ENCODE measurements at places on chromosomes 4 and X. TPM values are rescaled to one million over a fixed set of nuclear protein-coding genes. Genes with fewer than 3 reads are reported as not detected.

Gene CPE
- polyA plus RNA-seq, result 290 TPM

Gene XIAP
- 16.5 TPM for polyA plus RNA-seq

Gene ANXA10
- 2.7 TPM for polyA plus RNA-seq

Gene MAML3
- polyA plus RNA-seq, result 7.6 TPM

Gene CCKAR
- polyA plus RNA-seq, result not detected

Gene IQSEC2
- 19.3 TPM for polyA plus RNA-seq

Gene UTP3
- polyA plus RNA-seq, result 18.5 TPM

Gene PRAF2
- 60.9 TPM for polyA plus RNA-seq

Gene DKC1
- polyA plus RNA-seq, result 58.8 TPM

Gene TCEAL6
- 40.3 TPM for polyA plus RNA-seq

Gene SPOCK3
- polyA plus RNA-seq, result 1.5 TPM

Gene CLCN4
- polyA plus RNA-seq, result 5.1 TPM

Gene CT45A3
- polyA plus RNA-seq, result 20.7 TPM

Gene HSD17B10
- polyA plus RNA-seq, result 44.8 TPM

Gene ZCCHC18
- polyA plus RNA-seq, result 2.5 TPM

Gene ETDB
- 17.4 TPM for polyA plus RNA-seq

Gene CXorf51A
- 9.0 TPM for polyA plus RNA-seq

Gene GLRB
- 2.6 TPM for polyA plus RNA-seq

Gene SPANXD
- polyA plus RNA-seq, result 11.5 TPM

Gene TAF7L
- 50.0 TPM for polyA plus RNA-seq

Gene CAPN6
- polyA plus RNA-seq, result 13.3 TPM

Gene DMP1
- polyA plus RNA-seq, result 0.91 TPM

Gene SH2D1A
- 0.82 TPM for polyA plus RNA-seq

Gene TLR6
- 1.8 TPM for polyA plus RNA-seq

Gene HMGN5
- polyA plus RNA-seq, result 26.4 TPM

Gene CBLL2
- polyA plus RNA-seq, result 14.8 TPM

Gene BCORL1
- 27.7 TPM for polyA plus RNA-seq

Gene SHISA3
- 1.6 TPM for polyA plus RNA-seq

Gene ZNF275
- polyA plus RNA-seq, result 28.7 TPM

Gene AFM
- polyA plus RNA-seq, result 0.20 TPM

Gene HTN1
- not detected for polyA plus RNA-seq

Gene ASMT
- polyA plus RNA-seq, result not detected

Gene SLC6A8
- 73.5 TPM for polyA plus RNA-seq

Gene CENPU
- polyA plus RNA-seq, result 132 TPM

Gene PDE6B
- 5.9 TPM for polyA plus RNA-seq

Gene GRPR
- polyA plus RNA-seq, result 0.21 TPM

Gene CSAG1
- polyA plus RNA-seq, result 3.3 TPM

Gene MAGEA9B
- polyA plus RNA-seq, result 11.0 TPM

Gene GATA1
- 1.3 TPM for polyA plus RNA-seq

Gene PRRG3
- polyA plus RNA-seq, result 2.2 TPM

Gene REST
- polyA plus RNA-seq, result 10.7 TPM

Gene SPANXA1
- 6.5 TPM for polyA plus RNA-seq

Gene TKTL2
- polyA plus RNA-seq, result 211 TPM

Gene PRSS12
- polyA plus RNA-seq, result 41.5 TPM

Gene RHOXF2B
- polyA plus RNA-seq, result 0.79 TPM

Gene CFAP47
- 2.9 TPM for polyA plus RNA-seq

Gene PPAT
- polyA plus RNA-seq, result 14.9 TPM

Gene SHROOM3
- 3.9 TPM for polyA plus RNA-seq

Measured in testis (tissue), 5 donors.